LHCN-M2 (cell line): ENCODE measurements at places on chromosomes 12 and 14. TPM values are rescaled to one million over a fixed set of nuclear protein-coding genes. Genes with fewer than 3 reads are reported as not detected.
A peak's percentile ranks its signal among the peaks of the same experiment; 100 is the strongest.

DNA sequence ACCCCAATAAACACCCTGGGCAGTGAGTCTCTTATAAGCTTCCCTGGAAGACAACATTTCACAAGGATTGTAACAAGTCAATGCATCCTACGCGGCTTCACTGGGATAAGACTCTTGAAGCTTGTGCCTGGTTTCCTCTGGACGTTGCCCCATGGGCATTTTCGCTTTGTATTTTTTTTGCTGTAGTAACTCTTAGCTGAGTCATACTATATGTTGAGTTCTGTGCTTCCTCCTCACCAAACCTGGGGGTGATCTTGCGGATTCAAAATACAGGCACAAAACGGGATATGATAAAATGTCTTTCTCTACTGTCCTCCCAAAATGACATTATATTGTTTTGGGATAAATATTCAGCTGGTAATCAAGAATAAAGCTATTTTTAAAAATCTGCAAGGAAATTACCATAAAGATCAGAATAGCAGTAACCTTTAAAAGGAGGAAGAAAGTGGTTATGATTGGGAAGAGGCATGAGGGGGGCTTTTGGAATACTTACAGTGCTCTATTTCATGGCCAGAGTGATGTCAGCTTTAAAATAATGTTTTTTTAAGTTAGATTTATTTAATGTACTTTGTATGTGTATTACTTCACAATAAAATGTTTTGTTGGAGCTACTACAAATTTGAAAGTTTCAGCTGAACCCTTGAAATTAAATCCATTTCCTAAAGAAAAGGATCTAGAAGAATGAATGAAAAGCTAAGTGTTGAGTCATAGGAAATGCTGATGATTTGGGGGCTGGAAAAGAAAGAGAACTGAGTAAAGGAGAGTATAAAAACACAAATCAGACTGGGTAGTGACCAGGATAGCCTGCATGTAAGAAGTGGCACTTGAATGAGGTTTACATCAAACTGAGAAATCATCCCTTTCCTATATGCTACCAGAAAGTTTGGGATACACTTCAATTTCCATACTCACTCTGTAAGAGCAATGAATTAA lies 14.7 kb downstream of the BTBD7 start:
- peak; percentile 26 for DNase-seq

POTEM gene
- not detected in 2 replicates for total RNA-seq

DNA sequence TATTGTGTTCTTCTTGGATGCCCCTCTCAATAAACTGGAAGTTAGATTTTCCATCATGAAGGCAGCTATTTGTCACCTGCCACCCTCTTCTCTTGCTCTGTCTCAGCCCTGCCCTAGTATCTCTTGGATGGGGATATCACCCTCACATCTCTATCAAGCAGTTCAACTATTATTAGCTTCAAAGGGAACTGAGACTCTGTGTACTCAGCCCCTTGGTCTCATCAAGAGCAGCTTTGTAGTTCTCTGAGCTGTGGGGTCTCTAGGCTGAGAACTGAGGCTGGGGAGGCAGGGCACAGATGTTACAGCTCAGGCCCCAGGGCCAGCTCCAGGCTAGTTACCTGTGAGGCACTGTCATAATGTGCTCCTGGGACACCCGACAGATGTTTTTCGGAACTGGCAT lies 130.3 kb downstream of the DAD1 start:
- DNase-seq, result no peak

KRT75 gene
- total RNA-seq, result not detected in 2 replicates

- no peak for DNase-seq
Observed at GRCh38 chr12:62803756-62804155, 131.2 kb downstream of the PPM1H start.
